Chondrocyte (in vitro differentiated cells): ENCODE measurements at places on chromosomes 3 and 15.

DNA sequence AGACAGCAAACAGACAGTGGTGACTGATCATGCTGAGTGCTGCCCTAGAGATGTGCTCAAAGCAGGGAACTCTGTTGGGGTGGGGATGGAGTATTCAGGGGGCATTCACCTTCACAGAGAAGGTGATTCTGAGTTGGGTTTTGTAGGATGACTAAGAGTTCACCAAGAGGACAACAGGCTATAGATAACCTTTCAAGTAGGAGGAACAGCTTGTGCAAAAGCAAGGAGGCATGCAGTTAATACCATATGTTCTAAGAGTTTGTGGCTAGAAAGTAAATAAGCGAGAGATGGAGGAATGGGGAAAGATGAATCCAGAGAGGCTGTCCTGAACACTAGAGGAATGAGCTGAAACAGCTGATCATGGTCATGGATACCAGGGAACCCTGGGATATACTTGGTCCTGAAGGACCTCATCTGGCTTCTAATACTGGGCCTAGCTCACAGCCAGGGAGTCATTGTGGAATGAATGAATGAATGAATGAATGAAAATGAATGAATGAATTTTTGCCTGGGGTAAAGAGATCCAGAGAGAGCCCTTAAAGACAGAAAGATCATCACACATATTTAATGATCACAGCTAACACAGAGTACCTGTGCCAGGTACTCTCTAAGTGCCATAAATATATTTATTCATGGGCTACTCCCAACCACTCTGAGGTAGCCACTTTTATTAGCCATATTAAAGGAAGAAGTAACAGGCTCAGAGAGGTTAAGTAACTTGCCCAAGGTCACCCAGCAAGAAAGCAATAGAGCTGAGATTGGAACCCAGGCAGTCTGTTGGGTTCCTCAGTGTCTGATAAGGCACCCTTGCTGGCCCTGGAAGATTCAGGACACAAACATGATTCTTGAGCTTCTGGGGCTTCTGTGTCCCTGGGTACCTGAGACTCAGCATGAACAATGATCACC lies 22.0 kb downstream of the SMAD6 start:
- DNase-seq, result no peak
- no peak overlapping the region for H3K4me3 ChIP-seq
- peaks cover 63% of the 10 kb centered on the region for H3K4me1 ChIP-seq
- H3K36me3 ChIP-seq, result no peaks in the 10 kb centered on the region

GRCh38 chr3:14907043-14907966 lies 40.1 kb upstream of the NR2C2 start:
- H3K36me3 ChIP-seq, result peaks cover 3% of the 10 kb centered on the region
- no peak for DNase-seq
- H3K27me3 ChIP-seq, result peaks cover 22% of the 10 kb centered on the region
- H3K4me3 ChIP-seq, result no peak overlapping the region
- H3K4me1 ChIP-seq, result no peaks in the 10 kb centered on the region
- H3K27ac ChIP-seq, result no peak overlapping the region

- H3K27me3 ChIP-seq, result no peaks in the 10 kb centered on the region
- H3K36me3 ChIP-seq, result no peaks in the 10 kb centered on the region
- H3K4me3 ChIP-seq, result no peak overlapping the region
- no peak overlapping the region for H3K27ac ChIP-seq
Measured at GRCh38 chr3:157388976-157389375, 47.7 kb upstream of the PTX3 start.

GRCh38 chr15:31023841-31024240 lies 32.4 kb upstream of the MTMR10 start:
- no peaks in the 10 kb centered on the region for H3K36me3 ChIP-seq
- no peak overlapping the region for H3K4me3 ChIP-seq
- no peaks in the 10 kb centered on the region for H3K27me3 ChIP-seq
- peak overlapping the region; percentile 32 for H3K27ac ChIP-seq
- H3K4me1 ChIP-seq, result peaks cover 27% of the 10 kb centered on the region
- DNase-seq, result no peak

DNA sequence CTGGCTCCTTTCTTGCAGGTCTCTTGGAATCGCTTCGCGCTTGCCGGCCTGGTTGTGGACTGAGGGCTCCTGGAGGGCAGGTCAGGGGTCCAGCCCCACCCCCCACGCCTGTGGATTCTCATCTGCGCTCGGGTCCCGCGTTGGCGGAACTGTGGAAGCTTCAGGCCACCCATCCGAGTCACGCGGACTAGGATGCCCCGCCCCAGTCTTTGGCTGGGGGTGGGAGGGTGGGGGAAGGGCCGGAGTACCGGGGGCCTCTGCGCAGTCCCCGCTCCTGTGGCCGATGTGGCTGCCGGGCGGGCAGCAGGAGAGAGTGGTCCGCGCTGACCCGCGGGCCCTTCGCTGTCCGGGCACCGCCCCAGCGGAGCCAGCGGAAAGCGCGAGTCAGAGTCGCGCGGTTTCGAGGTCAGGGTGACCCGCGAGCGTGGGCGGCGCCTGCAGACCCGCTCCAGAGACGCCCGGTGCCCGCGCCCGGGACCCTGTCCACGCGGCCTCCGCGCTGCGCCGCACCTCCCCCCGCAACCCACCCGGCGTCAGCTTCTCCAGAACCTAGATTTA lies 114.2 kb downstream of the KLF13 start:
- no peak for DNase-seq
- H3K4me1 ChIP-seq, result peaks cover 32% of the 10 kb centered on the region
- H3K36me3 ChIP-seq, result no peaks in the 10 kb centered on the region
- peak overlapping the region; percentile 58 for H3K4me3 ChIP-seq
- H3K27me3 ChIP-seq, result no peaks in the 10 kb centered on the region
